ENCODE measurements at places on chromosomes 2 and 18.

- no peak for DNase-seq
These were observed 51.0 kb upstream of the NXPH2 start for GRCh38 chr2:138831154-138831553.

- DNase-seq = no peak
These were observed 335.3 kb downstream of the DLGAP1 start for GRCh38 chr18:4119813-4120212.

DNA sequence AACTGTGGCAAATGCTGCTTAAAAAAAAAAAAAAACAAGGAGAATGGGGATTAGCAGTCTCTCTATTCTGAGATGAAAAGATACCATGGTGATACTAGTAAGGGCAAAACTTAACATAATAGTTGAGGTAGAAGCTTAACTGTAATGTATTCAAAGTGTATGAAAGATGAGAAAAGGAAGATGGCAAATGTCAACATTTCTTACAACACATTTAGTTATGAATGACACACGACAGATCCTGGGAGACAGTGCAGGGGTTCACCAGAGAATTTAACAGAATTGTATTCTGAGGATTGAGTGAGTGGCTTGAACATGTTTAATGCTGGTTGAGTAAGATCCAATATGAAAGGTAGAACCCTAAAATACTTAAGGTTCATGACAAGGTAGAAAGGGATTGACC lies 52.7 kb downstream of the CUL3 start:
- DNase-seq = no peak

DNA sequence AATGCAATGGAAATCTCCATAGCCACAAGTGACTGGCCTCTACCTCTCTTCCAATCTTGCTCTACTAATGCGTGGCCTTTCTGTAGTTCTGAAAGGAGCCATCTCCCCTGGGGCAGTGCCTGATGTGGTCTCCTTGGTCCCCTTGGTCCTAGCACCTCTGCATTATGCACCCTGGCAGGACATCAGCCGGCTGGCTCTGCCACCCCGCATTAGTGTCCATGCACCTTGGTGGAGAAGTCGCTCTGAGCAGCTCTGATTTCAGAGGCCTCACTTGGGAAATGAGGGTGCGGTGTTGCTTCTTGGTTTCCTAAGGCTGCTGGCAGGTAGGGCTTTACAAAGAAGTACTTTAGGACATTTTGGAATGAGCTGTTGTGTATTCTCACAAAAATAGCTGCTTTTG lies 317.9 kb downstream of the GBX2 start:
- DNase-seq = no peak

- DNase-seq = no peak
These were observed 78.4 kb downstream of the SEPTIN10 start for GRCh38 chr2:109535217-109535946.

GRCh38 chr2:119721904-119722303 lies 37.8 kb upstream of the PTPN4 start:
- no peak for DNase-seq

GRCh38 chr2:108616751-108617161 lies 82.5 kb downstream of the LIMS1 start:
- DNase-seq = peak; percentile 38

DNA sequence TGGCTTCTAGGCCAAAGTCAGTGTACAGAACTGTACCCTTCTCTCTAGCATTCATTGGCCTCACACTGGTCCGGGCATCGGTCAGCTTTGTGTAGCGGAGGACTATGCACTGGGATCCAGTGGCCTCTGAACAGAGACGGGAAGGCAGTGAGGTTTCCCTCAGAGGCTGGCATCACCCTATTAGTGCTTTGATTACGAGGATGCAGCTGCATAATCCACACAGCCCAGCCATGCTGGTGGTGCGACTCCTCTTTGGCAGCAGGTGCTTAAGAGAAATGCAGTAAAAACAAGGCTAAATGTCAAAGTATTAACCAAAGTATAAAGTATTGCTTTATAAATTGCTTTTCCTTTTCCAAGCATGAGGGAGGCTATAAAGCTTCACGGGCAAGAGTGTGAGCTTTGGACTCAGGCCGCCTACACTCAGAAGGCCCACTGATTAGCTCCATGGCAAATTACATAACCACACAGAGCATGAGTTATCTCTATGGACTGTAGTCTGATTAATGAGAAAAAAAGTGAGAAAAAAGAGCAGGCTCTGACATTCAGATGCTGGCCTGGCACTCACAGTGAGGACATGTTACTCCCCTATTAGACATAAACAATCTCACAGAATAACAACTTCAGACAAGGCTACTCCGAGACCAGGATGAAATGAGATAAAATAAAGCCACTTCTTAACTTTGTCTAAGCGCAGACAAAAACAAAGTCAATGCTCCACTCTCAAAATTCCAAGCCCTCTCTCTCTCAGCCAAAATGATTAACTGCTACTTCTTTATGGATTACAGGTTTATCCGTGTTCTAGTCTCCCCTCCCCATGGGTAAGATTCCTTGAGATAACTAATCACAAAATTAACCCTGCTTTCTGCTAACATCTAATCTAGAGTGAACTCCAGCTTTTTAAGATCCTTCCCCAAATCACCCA lies 6.4 kb upstream of the CRYGC start:
- no peak for DNase-seq

- DNase-seq = peak; percentile 31
These were observed 603.3 kb downstream of the TDRD15 start for GRCh38 chr2:21727101-21727500.

DNA sequence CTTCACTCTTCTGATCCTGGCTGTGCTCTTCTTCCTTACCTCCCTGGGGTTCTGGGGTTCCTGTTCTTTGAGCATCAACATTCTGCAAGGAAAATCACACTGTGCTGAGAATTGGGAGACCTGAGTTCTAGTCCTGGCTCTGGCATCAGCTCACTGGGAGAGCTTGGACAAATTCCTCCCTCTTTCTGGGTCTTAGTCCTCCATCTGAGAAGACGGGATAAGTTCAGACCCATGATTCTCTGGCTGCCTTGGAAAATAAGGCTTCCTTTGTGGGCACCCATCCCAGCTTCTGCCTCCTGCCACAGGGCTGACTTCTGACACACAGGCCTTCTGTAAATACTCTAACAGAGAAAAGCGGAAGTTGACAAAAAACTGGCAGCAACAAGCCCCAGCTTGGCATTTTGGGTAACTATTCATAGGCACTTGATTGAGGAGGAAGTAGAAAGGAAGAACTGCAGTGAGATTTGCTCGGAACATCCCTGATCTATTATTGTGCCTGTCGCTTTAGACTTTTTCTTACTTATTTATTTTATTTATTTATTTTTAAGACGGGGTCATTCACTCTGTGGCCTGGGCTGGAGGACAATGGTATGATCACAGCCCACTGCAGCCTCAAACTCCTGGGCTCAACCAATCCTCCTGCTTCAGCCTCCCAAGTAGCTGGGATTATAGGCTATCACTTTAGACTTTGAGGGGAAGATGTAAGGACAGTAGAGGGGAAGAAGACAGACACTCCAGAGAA lies 7.9 kb downstream of the PCBP1 start:
- DNase-seq = peak; percentile 39

GRCh38 chr2:9152975-9153642 lies 53.5 kb upstream of the ASAP2 start:
- DNase-seq = no peak

DNA sequence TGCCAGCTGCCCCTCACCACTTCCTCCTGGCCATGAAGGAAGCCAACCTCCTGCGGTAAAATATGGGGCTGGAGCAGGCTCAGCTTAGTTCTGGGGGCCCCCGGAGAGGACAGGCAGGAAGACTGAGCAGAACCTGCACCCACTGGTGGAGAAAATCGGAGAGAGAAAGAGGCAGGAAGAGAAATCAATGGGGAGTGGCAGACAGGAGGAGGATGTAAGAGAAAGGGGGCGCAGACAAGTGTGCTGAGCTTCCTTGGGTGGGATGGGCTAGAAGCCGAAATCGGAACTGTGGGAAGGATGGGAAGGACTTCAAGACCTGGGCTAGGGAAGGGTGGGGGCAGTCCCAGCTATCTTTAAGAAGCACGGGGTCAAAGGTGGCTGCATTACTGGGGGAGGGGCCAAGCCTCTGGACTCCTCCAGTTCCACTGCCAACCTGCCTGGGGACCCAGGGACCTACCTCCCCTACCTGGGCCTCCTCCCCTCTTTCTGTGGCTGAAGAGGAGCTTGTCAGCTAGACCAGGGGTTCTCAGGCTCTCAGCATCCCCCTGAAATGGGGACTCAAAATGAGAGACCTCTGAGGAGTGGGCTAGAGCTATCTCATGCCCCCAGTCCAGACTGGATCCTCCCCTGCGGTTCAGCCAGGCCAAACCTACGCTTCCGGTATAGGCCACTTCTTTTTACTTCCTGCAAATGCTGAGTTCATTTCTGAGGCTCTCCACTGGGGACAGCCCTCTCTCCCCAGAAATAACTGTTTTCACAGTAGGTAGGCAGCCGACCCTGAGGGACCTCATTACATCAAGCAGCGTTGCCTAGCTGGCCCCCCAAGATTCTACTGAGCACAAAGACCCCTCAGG lies 33.6 kb upstream of the B3GNT7 start:
- DNase-seq = no peak

DNA sequence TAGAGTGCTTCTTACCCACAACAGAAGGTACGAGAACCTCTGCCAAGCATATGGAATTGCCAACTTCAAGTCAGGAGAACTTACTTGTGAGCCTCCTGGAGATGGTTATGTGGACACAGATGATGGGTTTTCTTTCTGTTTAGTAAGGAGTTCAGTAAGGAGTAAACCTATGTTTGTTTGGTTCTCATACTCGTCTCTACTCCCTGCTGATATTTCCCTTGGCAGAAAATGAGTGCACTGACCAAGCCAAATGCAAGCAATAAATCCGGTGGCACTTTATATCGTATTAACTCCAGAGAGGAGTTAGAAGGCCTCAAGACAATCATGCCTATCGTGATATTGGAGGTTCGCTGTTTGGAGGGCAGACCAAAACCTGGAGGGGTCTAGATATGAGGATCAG lies 83.2 kb upstream of the CYP1B1 start:
- DNase-seq = no peak

DNA sequence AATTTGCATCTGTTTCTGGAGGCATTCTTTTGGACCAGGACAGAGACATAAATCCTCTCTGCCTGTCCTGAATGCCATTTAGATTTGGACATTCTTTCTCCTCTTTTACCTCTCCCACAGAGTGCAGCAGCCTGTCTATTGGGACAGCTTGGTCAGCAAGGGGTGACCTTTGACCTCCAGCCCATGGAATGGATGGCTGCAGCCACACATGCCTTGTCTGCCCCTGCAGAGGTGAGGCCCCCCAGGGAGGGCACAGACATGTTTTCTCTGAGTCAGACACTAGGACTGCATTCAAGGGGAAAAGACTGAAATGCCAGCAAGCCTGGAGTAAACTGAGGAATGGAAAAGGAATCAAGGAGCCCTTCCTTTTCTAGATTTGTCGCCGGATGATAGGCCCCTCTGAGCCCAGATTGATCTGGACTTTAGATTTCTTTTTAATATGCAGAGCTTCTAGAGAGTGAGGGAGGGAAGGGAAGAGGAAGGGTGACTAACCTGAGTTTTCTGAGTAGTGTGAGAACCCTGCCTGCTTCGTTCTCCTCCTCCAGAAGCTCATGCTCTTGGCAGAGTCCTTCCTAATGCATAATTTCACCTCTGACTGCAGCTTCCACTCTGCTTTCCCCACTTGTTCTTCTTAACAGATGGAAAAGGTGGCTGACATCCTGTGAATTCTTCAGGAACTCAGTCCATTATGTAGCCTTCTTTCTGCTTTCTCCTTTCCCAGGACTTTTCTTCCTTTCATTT lies 16.1 kb upstream of the TTLL4 start:
- DNase-seq = no peak

- no peak for DNase-seq
These were observed 132.2 kb downstream of the SPTBN1 start for GRCh38 chr2:54588244-54588899.

- DNase-seq = no peak
These were observed 860.5 kb downstream of the RNF144A start for GRCh38 chr2:7777668-7778067.

DNA sequence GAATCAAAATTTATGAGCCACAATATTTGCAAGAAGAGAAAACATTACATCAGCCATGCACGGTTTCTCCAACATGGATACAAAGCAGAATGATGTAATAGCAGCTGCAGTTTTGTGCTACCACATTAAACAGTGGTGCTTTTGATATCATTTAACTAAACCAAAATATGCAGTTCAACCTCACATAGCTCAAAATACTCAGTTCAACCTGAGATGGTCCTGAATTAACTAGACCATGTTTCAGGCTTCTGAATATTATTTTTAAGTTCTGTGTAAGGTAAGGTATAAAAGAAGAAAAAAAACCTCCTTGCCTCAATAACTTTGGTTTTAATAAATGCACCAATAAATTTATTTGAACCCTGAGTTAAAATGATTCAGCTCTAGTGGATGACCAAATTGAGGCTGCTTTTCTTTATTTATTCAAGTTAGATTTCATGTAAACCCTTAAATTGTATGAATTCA lies 18.8 kb upstream of the TSPYL6 start:
- no peak for DNase-seq

- no peak for DNase-seq
These were observed 31.2 kb upstream of the ROCK2 start for GRCh38 chr2:11375689-11376027.

GRCh38 chr18:8747440-8747937 lies 42.1 kb downstream of the MTCL1 start:
- DNase-seq = no peak

GRCh38 chr2:153488072-153488471 lies 9.5 kb upstream of the RPRM start:
- peak; percentile 58 for DNase-seq

- no peak for DNase-seq
These were observed 31.9 kb downstream of the EXOC6B start for GRCh38 chr2:72793798-72794440.

GRCh38 chr18:56067214-56067894 lies 479.4 kb upstream of the TCF4 start:
- no peak for DNase-seq

- DNase-seq = no peak
These were observed 83.3 kb downstream of the RND3 start for GRCh38 chr2:150404147-150404546.

GRCh38 chr2:40352041-40352702 lies 99.7 kb downstream of the SLC8A1 start:
- no peak for DNase-seq

DNA sequence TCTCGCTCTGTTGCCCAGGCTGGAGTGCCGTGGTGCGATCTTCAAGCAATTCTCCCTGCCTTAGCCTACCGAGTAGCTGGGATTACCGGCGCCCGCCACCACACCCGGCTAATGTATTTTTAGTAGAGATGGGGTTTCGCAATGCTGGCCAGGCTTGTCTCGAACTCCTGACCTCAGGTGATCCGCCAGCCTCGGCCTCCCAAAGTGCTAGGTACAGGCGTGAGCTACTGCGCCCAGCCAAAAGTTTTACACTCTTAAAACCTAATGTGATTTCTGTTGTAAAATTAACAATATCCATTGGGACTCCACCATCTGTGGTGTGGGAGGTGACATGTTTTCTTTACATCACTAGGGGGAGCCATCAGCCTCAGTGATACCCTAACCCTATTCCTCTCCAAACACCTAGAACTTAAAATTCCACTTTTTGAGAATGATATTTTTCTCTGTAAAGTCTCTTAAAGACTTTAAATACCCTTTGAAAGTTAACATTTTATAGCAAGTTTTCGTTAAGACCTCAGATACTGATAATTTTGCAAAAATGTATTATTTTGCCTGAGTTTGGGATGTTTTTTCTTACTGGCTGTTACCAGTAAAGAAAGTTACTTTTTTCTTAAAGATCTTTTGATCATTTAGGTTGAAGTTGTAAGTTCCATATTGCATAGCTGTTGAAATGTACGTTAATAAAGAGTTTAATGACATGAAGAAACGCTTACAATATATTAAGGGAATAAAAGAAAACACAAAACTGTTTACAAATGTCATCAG lies 11.6 kb upstream of the EIF2AK2 start:
- DNase-seq = peak; percentile 2

- DNase-seq = no peak
These were observed 20.0 kb upstream of the STAT4 start for GRCh38 chr2:191170773-191171172.

- no peak for DNase-seq
These were observed 47.0 kb downstream of the TSHZ1 start for GRCh38 chr18:75257605-75258004.
